Aorta (tissue), 5 donors: ENCODE measurements at places on chromosomes 7 and 10.

- no peak for DNase-seq
These were observed 99.4 kb downstream of the WDFY4 start for GRCh38 chr10:48784031-48784430.

GRCh38 chr10:97822261-97822687 lies 27.4 kb upstream of the GOLGA7B start:
- DNase-seq: no peak

GRCh38 chr7:39735903-39736302 lies 112.5 kb downstream of the RALA start:
- no peak for DNase-seq

- DNase-seq: no peak
These were observed 303.2 kb upstream of the GHITM start for GRCh38 chr10:83835945-83836745.

GRCh38 chr10:62904281-62904875 lies 88.2 kb upstream of the EGR2 start:
- DNase-seq: no peak

DNA sequence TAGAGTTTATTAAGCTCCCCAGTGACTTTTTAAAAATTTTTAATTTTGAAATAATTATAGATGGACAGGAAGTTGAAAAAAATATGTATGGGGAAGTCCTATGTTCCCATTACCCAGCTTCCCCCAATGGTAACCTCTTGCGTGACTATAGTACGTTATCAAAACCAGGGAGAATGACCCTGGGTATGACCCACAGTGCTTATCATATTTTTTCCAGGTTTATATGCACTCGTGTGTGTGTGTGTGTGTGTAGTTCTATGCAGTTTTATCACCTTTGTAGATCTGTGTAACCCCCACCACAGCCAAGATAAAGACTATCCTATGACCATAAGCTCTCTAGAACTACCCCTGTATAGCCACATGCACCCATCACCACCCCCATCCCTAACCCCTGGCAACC lies 72.8 kb downstream of the TBXAS1 start:
- no peak for DNase-seq

DNA sequence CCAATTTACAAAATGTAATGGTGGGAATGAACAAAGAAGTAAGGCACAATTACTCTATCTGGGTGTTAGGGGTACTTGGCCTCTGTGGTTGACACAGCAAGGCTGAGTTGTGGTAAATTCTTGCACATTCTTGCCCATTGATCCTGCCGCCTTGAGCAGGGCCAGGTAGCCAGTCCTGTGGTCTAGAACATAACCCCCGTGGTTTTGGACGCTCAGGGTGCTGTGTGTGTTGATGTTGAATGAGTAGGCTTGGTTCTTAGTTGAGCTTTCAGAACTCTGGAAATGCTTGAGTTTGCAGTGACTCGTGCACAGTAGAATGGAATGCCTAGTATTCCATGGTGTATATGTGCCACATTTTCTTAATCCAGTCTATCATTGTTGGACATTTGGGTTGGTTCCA lies 42.3 kb upstream of the CDHR3 start:
- no peak for DNase-seq

- DNase-seq: no peak
These were observed 371.8 kb upstream of the KCND2 start for GRCh38 chr7:119900996-119901672.

DNA sequence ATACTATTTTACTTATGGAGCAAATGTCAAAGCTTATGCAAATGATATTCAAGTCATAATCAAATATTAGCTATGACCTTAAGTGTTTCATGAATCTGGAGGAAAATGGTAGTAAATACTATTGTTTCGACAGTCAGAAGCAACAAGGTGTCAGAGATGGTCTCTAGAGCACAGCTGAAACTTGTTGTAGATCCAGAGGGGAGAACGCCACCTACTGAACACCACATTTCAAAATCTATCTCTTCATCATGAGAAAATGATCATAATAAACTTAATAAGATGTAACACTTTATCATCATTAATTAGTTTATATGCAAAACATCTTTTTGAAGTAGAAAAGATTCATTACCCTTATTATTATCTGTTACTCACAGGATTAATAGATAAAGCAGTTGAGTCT lies 418.7 kb downstream of the GATA3 start:
- DNase-seq: no peak

DNA sequence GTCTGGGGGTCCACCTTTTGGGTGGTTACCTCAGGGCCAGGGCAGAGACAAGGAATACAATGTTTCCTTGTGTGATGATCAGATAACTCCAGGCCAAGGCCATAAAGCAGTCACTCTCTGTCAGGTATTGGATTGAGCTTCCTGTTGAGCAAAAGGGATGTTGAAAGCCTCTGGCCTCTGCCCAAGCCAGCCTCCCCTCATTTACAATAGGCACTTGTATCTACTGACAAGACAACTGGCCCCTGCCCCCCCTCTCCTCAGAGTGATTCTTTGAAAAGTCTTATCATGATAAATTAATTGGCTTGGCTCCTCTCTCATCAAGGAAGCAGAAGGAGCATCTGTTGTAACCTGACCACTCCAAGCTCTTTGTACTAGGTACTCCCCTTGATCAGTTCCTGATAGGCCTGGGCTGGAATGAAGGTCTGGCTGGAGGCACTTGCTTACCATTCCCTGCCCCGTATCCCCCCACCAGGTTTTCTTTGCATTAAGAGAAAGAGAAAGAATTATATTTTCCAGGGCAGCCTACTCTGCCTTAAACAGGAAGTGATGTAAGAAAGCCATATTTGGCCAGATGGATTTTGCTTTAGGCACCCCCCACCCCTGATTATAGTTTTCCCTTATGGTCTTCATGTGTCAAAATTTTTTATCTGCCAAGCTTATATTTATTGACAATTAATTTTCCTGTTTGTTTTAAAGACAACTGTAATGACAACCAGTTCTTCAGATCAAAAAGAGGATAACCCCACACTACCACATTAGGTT lies 42.1 kb upstream of the HPS1 start:
- DNase-seq: no peak

DNA sequence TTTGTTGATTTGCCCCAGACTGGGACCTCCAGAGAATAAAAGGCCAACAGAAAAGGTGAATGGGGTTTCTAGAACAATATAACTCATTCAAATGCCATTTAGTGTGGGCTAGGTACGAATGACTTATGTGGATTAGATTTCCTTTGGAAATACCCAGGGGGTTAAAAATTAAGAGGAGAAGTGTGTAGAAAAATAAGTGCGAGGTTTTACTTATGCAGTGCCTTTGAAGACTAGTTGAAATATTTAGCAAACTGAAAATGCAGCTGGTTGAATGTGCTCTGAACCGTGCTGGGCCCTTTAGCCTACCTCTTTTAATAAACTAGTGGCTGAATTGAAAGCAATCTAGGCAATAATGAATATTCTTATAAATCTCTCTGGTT lies 180.6 kb downstream of the LRMDA start:
- DNase-seq: no peak

GRCh38 chr7:64651203-64651602 lies 14.7 kb upstream of the ZNF107 start:
- no peak for DNase-seq

DNA sequence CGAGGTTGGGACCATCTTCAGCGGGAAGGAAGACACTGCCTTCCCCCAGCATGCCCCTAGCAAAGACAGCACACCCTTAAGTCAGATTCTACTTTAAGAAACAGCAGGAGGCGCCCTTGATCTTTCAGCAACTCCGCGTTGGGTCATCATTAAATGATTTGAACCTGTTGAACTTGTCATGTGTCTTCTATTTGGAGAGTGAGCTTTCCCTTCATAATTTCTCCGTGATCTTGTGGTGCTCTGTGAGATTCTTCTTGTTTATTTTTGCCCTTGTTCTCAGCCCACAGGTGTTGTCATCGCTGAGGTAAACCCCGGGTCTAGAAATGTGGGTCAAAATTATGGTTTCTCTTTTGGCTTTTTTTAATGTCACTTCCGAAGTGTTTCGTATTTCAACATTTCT lies 49.5 kb upstream of the PITRM1 start:
- no peak for DNase-seq

DNA sequence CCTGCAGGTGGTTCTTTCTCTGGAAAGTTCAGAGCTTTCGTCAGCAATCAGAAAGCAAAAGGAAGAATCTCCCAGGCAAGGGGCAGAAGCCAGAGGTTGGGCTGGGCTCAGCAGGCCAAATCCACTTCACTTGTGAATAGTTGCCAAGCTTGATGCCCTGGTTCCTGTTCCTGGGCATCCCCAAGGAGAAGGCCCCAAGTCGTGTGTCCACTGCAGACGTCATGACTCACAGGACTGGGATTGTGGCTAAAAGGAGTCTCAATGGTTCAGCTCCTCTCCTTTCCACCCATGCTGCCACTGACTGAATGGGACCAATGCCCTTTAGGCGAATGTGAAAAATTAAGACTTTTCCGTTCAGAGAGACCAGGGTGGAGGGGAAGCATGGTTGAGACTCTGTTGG lies 38.6 kb upstream of the TRIM8 start:
- DNase-seq: peak; percentile 50

DNA sequence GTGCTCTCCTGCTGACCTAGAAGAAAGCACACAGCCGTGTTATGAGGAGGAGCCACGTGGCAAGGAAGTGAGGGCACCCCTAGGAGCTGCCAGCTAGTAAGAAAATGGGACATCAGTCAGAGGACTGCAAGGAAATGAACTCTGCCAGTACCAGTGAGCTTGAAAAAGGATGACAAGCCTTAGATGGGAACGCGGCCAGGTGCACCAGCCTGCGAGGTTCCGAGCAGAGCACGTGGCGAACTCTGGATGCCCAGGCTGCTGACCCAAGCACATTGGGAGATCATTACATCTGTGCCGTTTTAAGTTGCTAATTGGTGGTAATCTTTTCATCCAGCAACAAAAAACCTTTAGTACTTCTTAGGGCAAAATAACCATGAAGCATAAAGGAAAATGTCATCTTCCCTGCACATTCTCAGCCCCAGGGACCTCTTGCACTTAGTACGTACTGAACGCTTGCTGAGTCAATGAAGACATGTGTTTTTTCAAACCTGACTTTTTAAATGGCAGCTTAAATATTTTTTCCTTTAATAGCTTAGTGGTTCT lies 69.4 kb downstream of the AMZ1 start:
- peak; percentile 87 for DNase-seq

DNA sequence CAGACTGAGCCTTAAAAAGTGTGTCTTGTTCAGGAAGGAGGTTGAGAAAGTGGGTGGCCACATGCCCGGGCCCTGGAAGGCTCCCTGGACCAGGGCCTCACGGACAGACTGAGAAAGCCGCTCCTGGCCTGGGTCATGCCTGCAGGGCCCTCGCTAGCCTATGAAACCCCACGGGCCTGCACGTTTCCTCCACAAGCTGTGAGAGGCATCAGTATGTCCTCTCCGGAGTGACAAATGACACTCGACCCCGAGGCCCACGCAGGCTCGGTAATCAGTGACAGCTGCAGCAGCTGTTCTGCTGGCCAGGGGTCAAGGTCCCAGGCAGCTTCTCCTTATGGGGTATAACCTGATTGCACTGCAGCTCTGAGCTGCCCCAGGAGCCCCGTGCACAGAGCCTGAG lies 47.6 kb downstream of the ASB13 start:
- peak; percentile 75 for DNase-seq

DNA sequence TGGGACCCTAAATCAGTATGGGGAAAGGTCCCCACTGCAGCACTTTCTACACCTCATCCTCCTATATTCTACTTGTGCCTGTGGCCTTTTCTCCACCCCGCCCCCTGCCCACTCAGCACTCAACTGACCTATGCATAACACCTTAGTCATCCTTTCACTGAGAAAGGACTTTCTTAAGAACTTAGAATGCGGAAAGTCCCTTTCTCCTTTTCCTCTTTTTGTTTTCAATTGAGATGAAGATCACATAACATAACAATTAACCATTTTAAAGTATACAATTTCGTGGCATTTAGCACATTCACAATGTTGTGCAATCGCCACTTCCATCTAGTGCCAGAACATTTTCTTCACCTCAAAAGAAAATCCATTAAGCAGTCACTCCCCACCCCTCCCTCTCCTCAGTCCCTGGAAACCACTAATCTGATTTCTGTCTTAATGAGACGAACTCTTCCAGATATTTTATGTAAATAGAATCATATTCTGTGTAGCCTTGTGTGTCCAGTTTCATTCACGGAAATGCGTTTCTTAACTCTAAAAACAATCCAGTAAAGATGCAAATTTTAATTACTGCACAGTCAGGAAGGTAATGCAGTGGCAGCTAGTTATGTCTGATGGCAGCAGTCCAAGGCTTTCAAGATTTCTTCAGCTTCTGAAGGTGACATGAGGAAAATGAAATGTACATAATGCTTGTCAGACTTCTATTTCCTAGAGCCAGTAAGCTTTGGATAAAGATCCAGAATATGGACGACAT lies 41.7 kb downstream of the FAS start:
- DNase-seq: no peak

GRCh38 chr7:1943933-1944618 lies 274.0 kb downstream of the ELFN1 start:
- peak; percentile 54 for DNase-seq

- DNase-seq: no peak
These were observed 12.8 kb downstream of the UBE2D4 start for GRCh38 chr7:43938892-43939482.

GRCh38 chr10:93589648-93590562 lies 11.1 kb downstream of the RBP4 start:
- DNase-seq: no peak

DNA sequence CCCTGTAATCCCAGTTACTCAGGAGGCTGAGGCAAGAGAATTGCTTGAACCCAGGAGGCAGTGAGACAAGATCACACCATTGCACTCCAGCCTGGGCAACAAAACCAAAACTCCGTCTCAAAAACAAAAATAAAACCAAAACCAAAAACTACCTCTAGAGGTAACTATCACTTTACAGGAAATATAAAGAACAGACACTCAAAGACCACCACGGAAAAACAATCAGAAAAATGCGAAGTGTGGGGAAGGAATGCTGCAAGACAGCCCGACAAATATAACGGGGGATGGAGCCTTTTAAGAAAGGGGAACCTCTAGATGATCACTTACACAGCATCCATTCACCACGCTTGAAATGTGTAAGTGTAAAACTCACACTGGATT lies 4.3 kb downstream of the HNRNPF start:
- DNase-seq: no peak

GRCh38 chr10:104046651-104047050 lies 39.0 kb downstream of the COL17A1 start:
- DNase-seq: no peak

- peak; percentile 26 for DNase-seq
These were observed 40.6 kb downstream of the LDB3 start for GRCh38 chr10:86708783-86709380.

- DNase-seq: no peak
These were observed 669.8 kb upstream of the ANKRD30A start for GRCh38 chr10:36455526-36456133.

DNA sequence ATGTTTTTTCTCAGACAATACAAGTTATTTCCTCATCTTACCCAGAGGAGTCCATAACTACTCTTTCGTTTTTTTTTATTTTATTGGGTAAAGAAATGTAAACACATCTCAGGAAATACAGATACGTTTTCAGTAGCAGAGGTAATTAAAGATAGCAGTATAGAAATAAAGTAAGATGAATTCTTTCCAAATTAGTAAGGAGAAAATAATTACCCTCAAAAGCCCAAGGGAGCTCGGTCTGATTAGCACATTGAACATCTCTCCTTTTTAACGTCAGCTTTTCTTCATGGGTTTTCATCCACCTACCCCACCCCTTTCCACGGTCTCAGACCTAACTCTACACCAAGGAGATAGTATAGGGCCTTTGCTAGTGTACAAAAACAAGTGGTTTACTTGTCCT lies 294.2 kb downstream of the GRID1 start:
- no peak for DNase-seq
